ENCODE measurements at places on chromosomes 2 and 18.

DNA sequence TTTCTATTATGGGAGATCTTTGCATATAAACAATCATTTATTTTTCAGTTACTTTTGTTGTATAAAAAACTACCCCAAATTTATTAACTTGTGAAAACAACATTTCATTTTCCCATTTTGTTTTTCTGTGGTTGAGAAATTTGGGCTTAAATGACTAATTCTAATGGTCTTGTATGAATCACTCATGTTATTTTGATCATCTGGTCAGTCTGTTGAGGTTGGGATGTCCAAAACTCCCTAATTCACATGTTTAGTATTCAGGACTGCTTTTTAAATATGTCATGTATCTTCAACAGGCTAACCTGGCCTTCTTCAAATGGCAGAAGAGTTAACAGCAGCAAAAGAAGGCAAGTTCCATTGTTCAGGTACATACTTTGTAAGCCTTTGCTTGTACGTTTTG lies 788.1 kb downstream of the TRIB2 start:
- no peak for DNase-seq

DNA sequence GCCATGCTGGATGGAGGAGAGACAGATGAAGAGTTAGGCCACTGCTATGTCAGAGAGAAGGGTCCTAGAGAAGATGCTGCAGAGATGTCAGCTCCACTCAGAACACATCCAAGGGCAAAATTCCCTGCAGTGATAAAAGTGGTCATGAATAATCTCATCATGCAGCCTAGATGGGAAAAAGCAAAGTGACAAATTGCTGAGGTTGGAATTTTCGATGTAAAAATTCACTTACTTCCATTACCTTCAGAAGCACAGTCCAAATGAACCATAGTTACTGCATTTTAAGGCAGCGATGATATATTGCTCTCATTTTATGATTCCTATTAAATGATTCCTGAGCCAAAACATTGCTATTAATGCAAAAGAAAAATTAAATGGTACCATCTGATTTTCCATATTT lies 16.4 kb downstream of the ANKRD29 start:
- no peak for DNase-seq

- DNase-seq: no peak
These were observed 314.9 kb downstream of the EIPR1 start for GRCh38 chr2:3062476-3063260.

GRCh38 chr2:105919826-105920225 lies 175.1 kb downstream of the NCK2 start:
- peak; percentile 23 for DNase-seq

GRCh38 chr18:77749089-77749488 lies 499.4 kb downstream of the GALR1 start:
- peak; percentile 35 for DNase-seq

- no peak for DNase-seq
These were observed 70.3 kb downstream of the HNMT start for GRCh38 chr2:138034536-138034935.

DNA sequence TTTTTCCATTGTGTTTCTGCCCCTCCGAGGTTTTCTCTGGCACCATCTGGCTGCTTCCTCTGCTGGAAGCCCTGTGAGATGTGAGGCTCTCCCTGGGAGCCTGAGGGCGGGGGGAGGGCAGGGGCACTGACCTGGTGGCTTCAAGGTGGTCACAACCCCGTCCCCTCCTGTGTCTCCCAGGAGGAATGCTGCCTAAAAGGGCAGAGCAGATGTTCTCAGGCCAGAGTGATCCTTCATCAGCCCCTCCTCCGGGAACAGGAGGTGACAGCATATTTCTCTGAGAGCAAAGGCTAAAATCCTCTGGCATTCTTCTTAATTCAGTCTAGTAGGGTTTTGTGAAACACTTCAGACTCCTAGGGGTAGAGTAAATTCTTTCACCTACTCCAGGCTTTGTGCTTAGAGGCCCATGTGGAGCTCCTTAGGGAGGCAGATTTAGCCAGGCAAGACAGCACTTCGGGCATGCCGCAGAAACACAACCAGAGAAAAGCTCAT lies 18.3 kb upstream of the GREB1 start:
- DNase-seq: no peak

DNA sequence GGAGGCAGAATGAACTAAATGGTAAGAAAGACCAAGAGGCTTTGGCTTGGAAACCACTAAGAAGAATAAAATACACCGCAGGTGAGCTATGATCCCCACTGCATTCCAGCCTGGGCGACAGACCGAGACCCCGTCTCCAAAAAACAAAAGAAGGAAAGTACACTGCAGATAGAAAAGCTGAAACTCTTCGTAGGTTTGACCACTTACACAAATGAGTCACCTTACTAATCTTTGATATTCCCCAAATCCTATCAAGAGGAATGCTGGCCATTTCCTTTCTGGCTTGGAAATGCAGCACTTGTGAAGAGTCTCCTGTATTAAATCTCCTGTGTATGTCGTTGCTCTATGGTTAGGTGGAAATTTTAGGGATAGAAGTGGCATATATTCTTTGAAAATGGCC lies 108.8 kb downstream of the MTCL1 start:
- DNase-seq: no peak

- no peak for DNase-seq
These were observed 57.7 kb downstream of the RNU4ATAC start for GRCh38 chr2:121588357-121588756.

DNA sequence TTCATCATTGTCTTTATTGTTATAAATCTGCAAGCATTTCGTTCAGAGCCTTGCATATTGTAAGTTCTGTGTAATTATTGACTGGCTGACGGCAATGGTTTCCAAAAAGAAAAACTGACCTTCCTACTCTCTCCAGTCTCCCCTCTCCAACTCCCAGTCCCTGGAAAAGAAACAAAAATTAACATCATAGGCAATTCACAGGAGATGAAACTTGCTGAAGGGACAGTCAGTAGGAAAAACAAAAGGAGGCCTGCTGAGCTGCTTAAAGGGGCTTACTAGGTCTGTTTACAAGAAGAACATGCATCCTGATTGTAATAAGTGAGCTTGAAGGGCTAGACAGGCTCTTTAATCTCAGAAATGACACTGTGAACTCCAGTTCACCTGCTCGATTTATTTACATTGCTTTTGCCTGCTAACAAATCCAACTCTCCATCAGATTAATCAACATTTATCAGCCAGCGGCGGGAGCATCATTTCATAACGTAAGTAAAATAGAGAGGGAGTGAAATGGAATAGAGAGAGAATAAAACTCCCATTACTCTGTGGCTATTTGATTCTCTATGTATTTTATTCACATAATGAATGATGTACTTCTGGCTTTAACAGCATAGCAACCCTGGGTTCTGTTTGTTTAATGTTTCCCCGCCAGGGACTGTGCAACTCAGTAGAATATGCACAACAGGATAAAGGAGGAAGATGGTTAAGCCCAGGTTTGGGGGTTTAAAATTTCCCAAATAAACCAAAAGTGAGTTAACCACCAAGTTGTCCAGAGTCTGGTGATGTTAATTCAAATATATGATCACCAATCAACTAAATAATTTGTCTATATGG lies 256.7 kb upstream of the SETBP1 start:
- DNase-seq: no peak

DNA sequence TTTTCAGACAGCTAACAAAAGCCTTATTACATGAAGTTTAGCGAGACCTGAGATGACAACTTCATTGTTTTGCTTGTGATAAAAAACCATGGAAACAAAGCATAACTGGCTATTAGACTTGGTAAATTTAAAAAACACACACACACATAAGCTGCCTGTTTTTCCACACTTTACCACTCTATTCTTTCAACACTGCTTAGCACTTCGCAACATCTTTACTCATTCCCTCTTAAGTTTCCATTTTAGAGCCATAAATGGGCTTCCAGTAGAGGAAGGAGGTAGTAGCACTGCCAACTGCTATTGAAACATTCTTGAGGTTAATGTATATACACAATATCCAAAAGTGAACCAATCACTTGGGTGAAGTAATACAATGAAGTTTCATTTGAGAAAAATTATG lies 54.1 kb downstream of the BAZ2B start:
- no peak for DNase-seq

GRCh38 chr2:100592226-100592625 lies 29.4 kb downstream of the PDCL3 start:
- DNase-seq: no peak

DNA sequence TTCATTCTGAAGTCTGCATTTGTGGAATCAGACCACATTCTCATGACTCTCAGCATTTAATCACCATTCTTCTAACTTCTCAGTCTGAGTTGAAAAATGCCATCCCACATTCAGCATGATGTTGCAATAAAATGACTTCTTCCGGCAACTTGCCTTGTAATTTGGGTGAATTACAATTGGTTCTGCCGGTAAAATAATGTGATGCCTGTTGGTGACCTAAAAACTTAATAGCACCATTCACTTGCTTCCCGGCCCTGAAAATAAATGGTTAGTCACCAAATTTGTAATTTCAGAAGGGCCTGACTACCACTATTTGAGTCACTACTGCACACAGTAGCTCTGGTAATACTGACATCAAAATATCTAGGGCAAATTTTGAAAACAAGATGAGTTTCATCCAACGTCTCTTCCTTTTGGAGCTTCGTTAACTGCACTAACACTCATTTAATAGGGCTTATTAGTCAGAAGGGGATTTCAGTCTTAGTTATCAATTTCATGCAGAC lies 637.1 kb upstream of the CHAC2 start:
- no peak for DNase-seq

GRCh38 chr2:151043484-151043883 lies 218.2 kb downstream of the RBM43 start:
- peak; percentile 20 for DNase-seq

DNA sequence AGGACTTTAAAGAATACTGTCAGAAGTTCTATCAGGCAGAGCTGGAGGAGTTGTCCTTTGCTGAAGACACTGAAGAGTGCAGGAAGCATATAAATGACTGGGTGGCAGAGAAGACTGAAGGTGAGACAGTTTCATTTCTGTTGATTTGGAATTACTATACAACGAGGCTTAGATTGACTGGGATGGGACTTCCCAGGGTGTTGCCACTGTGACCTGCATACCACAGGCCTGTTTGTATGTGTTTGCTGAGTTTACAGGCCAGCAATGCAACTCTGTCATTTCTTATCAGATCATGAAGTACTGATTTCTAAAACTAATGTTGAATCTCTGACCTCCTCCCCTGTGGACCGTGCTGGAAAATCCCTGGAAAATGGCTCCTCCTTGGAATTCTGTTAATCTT lies 11.8 kb downstream of the SERPINB8 start:
- DNase-seq: no peak

DNA sequence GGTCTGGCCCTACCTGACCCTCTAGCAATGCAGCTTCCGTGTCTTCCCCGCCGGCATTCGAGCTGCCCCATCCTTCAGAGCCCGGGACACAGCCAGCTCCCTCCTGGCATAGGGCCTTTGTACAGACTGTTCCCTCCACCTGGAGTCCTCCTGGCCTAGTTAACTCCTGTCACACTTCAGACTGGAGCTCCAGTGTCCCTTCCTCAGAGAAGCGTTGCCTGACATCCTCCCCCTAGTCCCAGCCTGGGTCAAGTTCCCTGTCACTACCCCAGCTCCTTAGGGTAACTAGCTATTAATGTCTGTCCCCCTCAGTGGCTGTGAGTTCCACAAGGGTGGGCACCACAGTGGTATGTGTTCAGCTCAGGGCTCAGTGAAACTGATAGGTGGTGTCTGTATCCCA lies 45.5 kb upstream of the LOXHD1 start:
- DNase-seq: no peak

GRCh38 chr18:3851159-3851558 lies 401.2 kb downstream of the TGIF1 start:
- no peak for DNase-seq

- no peak for DNase-seq
These were observed 60.6 kb downstream of the BCL2 start for GRCh38 chr18:63258749-63259566.

DNA sequence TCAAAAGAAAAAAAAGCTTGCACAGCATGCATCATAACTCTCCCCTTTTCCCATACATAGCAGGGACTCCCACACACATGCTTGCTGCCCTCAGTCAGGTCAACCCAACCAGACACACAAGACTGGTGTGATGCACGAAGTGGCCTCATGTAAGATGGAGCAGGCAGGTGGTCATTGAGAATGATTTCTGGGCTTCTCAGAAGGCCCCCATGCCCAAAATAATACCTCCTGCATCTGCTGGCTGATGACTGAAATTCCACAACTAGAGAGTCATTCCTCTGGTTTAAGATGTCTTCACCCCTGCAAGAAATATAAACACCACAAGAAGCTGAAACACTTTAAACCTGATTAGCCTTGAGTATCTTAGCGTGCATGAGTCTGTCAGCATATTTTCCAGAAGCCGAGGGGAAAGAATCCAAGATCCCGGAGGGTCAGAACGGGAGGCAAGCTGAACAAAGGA lies 131.1 kb downstream of the AFF3 start:
- DNase-seq: no peak

GRCh38 chr2:230575642-230576324 lies 136.9 kb upstream of the CAB39 start:
- no peak for DNase-seq

GRCh38 chr2:217749008-217749407 lies 253.8 kb downstream of the TNS1 start:
- DNase-seq: no peak

DNA sequence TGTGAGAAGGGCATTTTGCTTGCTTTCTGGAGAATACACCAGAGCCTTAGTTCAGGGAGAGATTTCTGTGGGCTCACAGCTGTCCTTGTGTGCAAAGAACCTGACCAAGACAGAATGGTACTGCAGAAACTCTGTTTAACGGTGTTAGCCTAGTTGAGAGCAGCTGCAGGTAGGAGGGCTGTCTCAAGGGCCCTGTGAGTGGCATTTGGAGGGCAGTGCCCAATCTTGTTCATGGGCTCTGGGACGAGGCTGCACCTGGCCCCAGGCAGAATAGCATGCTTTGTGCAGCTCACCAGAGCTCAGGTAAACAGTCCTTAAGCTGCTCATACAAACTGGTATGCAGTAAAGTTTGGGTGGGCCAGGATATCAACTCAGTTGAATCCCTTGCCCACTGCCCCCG lies 16.9 kb upstream of the RGPD4 start:
- DNase-seq: no peak

- no peak for DNase-seq
These were observed 1188.5 kb upstream of the NRXN1 start for GRCh38 chr2:52220393-52220792.

DNA sequence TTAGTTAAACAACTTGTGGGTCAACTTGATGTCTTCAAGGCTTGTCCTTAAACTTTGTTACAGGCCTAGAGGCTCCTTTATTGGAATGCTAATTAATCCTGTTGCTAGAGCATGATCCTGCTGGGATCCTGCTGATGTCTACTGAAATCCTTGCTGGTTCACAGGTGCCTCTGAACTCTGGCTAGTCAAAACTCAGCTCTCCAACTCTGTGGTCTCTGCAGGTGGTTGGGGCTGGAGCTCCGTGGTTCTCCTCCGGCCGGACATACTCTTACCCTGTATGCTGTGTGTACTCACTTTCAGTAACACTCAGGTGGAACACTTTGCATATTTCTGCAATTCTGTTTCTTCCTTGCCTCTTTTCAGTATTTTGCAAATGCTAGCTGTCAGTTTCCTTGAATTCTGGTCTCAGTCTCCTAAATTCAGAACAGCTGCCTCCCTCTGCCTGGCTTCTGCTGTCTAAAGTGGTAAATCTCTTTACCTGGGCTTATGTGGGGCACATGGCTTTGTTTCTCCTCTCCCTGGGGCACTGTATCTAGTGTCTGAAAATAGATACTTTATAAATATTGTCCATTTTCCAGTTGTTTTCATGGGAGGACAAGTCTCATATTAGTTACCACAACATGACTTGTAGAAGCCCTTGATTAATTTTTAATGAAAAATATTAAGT lies 113.0 kb downstream of the ATP9B start:
- DNase-seq: no peak
